ENCODE measurements at places on chromosomes 6 and 20. TPM values are rescaled to one million over a fixed set of nuclear protein-coding genes. Genes with fewer than 3 reads are reported as not detected.
A peak's percentile ranks its signal among the peaks of the same experiment; 100 is the strongest.

The GJA10 gene
- total RNA-seq = not detected

GRCh38 chr6:82761674-82762345 lies 303.8 kb downstream of the UBE3D start:
- DNase-seq = no peak

DNA sequence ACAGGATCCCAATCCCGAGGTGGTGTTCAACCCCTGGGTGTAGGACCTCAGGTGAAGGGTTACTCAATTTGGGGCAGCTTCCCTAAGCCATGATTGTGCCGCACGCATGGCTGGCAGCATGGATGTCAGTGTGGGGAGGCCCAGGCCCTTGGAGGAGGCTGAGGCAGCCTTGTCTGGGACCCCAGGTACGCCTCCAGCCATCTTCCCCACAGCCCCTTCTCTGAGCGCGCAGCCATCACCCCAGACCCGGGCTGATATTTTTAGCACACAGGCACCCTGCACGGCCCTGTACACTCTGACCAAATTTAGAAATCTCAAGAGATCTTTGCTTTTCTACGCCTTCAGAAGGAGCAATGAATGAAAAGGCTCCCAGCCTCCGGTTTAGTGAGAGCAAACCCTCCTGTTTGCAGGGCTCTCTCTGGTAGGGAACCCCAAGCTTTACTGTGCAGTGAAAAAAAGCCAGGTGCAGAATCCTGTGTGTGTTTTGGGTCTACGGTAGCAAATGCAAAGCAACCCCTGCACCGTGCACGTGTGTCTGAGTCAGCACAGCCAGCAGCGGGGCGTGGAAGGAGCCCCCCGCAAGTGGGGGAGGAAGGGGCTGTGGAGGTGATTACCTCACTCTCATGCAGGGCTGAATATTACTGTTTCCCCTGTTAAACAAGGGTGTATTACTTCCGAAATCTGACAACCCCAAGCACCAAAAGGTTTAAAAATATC lies 44.3 kb downstream of the CTCFL start:
- DNase-seq = peak; percentile 95

- no peak for DNase-seq
Observed at GRCh38 chr6:109877028-109878004, 100.8 kb upstream of the GPR6 start.

DNA sequence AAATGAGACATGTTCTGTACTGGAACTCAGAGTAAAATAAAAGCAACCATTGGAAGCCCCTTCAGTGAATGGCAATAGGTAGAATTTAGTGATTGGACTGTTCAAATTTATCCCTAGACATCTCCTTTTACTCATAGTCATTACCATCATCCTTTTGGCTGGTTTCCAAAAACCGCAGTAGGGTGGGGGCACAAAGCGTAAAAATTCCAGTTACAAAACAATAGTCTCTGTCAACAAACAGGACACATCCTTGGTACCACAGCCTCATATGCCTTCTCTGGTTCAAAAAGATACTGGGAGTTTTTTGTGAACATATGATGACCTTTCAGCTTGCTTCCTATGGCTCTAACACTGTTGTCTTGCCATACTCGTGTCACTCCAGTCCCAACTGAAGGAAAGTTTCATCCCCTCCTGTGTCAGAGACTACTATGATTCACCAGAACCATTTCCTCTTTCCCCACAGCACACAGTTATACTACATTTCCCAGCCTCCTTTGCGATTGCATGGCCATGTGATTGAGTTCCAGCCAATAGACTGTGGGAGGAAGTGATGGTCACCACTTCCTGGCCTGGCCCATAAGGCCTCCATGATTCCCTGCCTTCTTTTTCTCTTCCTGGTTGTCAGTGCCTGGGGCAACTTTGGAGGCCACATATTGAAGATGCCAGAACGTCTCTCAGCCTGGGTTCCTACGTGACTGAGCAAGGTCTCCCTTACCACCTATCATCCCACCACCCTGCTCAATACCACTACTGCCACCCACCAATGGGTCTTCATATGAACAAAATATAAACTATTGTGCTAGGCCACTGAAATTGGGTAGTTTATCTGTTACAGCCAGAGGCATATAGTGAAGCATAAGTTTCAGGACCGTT lies 162.4 kb downstream of the ID4 start:
- DNase-seq = peak; percentile 64

DNA sequence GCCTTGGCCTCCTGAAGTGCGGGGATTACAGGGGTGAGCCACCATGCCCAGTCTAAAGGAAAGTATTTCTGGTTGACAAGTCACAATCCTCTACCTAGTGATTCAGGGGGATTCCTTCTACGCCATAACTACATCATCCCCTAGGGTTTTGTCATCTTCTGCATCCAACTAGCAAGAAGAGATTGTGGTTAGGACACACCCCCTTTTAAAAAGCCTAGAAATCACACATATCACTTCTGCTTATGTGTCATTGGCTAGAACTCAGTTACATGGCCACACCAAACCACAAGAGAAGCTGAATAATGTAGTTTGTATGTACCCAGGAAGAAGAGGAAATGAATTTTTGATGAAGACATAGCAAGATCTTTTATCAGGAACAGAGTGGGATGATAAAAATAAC lies 14.7 kb upstream of the CHD6 start:
- DNase-seq = no peak

The LGSN gene
- total RNA-seq = 0.76 TPM

DNA sequence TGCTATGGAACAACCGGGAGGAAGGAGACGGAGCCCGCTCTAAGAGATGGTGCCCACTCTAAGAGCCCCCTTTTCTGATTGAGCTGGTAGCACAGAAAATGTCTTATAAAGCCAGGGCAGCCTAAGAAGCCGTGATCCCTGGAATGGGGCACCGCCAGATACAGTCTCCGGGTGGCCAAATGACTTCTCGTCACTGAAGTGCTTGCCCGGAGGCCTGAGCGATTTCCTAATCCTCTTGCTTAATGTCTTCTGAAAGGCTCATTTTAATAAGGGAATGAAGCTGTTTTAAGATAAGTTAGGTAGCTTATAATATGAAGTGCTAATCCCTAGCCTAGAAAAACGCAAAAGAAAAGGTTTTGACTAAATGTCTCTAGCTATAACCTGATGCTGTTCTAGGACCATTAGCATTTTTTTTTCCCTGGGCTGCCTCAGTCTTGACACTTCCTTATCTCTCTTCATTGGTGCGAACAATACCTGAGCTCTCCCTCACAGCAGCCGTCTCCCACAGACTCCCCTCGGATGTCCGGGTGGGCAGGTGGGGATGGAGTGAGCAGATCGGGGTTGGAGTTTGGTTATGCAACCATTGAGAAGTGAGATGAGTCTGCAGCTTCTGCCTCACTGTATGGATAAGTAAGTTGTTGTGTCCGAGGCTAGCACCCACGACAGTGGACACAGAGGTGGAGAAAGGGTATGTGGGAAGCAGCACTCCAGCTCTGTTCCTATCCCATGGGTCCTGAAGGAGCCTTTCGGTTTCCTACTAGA lies 559.4 kb upstream of the AGPAT4 start:
- DNase-seq = no peak

GRCh38 chr20:2380601-2381000 lies at the start of gene TGM6:
TSS of gene TGM6 (plus strand) at chr20:2380901. CDS start at chr20:2380969, 68 bp downstream.
- DNase-seq = no peak

DNA sequence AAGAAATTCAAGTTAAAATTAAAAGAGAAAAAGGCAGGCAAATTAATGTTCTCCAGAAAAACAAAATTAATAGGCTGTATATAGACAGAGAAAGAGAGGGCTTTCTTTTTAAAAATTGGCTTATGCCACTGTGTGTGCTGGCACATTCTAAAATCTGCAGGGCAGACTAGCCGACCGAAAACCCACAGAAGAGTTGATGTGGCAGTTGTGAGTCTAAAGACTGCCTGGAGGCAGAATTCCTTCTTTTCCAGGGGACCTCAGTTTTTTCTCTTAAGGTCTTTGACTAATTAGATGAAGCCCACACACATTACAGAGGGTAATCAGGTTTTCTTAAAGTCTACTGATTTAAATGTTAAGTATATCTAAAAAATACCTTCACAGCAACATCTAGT lies 85.7 kb downstream of the GJA1 start:
- DNase-seq = no peak

DNA sequence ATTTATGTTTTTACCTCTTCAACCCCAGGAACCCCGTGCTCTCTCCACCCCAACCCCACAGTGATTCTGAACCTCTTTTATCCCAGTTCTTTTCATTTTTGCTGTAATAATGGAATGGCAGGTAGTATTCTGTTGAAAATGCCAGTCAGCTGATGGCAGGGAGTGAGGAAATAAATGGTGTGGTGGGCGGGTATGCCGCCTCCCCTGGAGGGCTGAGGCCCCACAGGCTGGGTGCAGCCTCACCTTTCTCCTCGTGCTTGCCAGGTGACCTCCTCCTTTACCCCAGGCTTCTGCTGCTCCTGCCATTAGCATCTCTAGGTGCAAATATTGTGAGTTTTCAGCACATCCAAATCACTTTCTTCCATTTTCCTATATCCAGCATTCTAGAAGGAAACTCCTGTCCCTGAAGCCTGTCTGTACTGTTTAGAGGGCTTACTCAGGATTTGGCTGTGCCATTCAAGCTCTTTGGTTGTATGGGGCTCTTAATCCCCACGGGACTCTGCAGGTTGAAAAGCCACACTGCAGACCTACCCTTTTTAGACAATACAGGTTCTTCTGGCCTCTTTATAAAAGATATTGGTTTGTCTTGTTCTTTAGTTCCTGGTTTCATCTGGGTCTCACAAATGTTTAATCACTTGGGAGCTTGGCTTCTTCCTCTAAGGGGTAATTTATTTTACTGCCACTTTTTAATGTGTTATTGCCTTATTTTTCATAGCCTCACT lies 201.8 kb downstream of the JARID2 start:
- DNase-seq = peak; percentile 48
